Stimulated activated CD4-positive, alpha-beta T cell treated with anti-CD3 and anti-CD28 coated beads, Interleukin-12 subunit alpha, Interleukin-12 subunit beta, amount 100 ng/mL, for 24 hours (primary cell): ENCODE measurements at places on chromosomes 16 and 17.

DNA sequence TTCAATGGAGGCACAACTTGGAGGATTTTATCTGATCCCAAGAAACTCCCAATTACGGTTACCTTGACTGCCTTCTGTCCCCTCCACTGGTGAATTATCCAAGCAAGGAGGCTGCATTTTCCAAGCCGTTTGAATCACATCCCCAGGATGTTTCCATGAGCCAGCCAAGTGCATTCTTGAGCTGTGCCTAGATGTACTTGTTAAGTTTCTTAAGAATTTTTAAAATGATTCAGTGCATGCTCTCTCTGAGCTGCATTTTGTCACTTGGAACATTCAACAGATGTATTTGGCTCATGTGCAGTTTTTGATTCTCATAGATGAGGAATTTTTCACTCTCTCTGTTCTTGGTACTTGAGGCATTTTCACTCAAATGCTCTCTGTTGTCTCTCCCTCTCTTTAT, 202.6 kb upstream of the MYOCD start:
- no peak for DNase-seq

DNA sequence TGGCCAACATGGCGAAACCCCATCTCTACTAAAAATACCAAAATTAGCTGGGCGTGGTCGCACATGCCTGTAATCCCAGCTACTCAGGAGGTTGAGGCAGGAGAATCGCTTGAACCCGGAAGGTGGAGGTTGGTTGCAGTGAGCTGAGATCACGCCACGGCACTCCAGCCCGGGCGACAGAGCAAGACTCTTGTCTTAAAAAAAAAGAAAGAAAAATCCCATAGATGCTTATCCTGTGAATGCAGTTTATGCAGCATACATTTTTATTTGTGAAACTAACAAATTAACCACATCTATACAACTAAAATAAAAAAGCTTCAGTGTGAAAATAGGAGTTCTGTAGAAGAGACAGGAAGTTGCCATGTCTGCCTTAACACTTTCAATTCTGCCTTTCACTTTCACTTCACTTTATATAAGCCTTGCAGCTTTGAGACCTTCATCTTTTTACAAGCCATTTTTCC, 7.1 kb downstream of the IGSF6 start:
- DNase-seq = no peak

GRCh38 chr16:49534901-49535610, 161.5 kb downstream of the C16orf78 start:
- DNase-seq = no peak

- no peak for DNase-seq
Observed at GRCh38 chr16:1942047-1942809, 771 bp downstream of the MSRB1 start.
